ENCODE measurements at places on chromosomes 11 and 22. TPM values are rescaled to one million over a fixed set of nuclear protein-coding genes. Genes with fewer than 3 reads are reported as not detected.

Gene MS4A4A
- not detected for total RNA-seq

Gene SCGB2A2
- not detected for total RNA-seq

Gene GALNT18
- 35.9 TPM for total RNA-seq

Gene TRIOBP
- total RNA-seq: 47.9 TPM

Gene FGF19
- total RNA-seq: not detected

Gene PRRG4
- not detected for total RNA-seq

Gene PKDREJ
- total RNA-seq: 0.05 TPM

Gene SPDYC
- not detected for total RNA-seq

Gene SERHL2
- total RNA-seq: 3.5 TPM

Gene PMM1
- total RNA-seq: 48.2 TPM

Gene MPEG1
- total RNA-seq: not detected

Gene CLP1
- total RNA-seq: 14.9 TPM

Gene FIBIN
- 98.5 TPM for total RNA-seq

Gene ANKK1
- not detected for total RNA-seq

Gene RAB30
- 54.0 TPM for total RNA-seq

Gene DGCR6
- total RNA-seq: 5.4 TPM

Gene KCNE3
- 0.72 TPM for total RNA-seq

Gene PHLDA2
- total RNA-seq: 63.9 TPM

Gene MMP1
- total RNA-seq: 0.60 TPM

Gene OR8D4
- not detected for total RNA-seq

Gene IFITM10
- total RNA-seq: 159 TPM

Gene MPZL3
- total RNA-seq: 1.6 TPM

Gene OR51B2
- not detected for total RNA-seq

Gene ZC3H12C
- total RNA-seq: 10.2 TPM

Gene MAPK1
- total RNA-seq: 139 TPM

Gene PES1
- total RNA-seq: 61.7 TPM

Gene POU2AF2
- total RNA-seq: not detected

Gene OR56A1
- not detected for total RNA-seq

Gene FAM180B
- total RNA-seq: not detected

Gene DDX25
- total RNA-seq: not detected

Gene DSCAML1
- not detected for total RNA-seq

Gene PHRF1
- total RNA-seq: 25.9 TPM

Gene HPX
- total RNA-seq: 3.8 TPM

Gene NLRP14
- not detected for total RNA-seq

Gene DCHS1
- 33.4 TPM for total RNA-seq

Gene CSNK2A3
- 1.2 TPM for total RNA-seq

Gene ANO3
- total RNA-seq: not detected

Gene LSP1
- total RNA-seq: 7.4 TPM

Gene WNT11
- 24.5 TPM for total RNA-seq

Gene PLEKHB1
- total RNA-seq: 2.9 TPM

Gene TRPM5
- not detected for total RNA-seq

Gene TSPAN32
- not detected for total RNA-seq

Gene PKP3
- total RNA-seq: 0.85 TPM

Gene DEUP1
- not detected for total RNA-seq

Gene GAS2L1
- total RNA-seq: 34.5 TPM

Gene E2F8
- total RNA-seq: 1.4 TPM

Gene MS4A2
- not detected for total RNA-seq

Gene HORMAD2
- not detected for total RNA-seq

Gene GPR83
- not detected for total RNA-seq

Gene SMTN
- 58.1 TPM for total RNA-seq

Gene XKR3
- total RNA-seq: not detected

Gene MISFA
- 2.2 TPM for total RNA-seq

Gene TLCD5
- 8.8 TPM for total RNA-seq

Gene CREB3L1
- 83.1 TPM for total RNA-seq

Gene MMP13
- total RNA-seq: 6.5 TPM

Gene CALCA
- not detected for total RNA-seq

Gene ARSA
- total RNA-seq: 39.3 TPM

Gene ARHGEF12
- 71.9 TPM for total RNA-seq

Gene XRRA1
- 13.2 TPM for total RNA-seq
